ENCODE measurements at places on chromosomes 2 and 18.
A peak's percentile ranks its signal among the peaks of the same experiment; 100 is the strongest.

GRCh38 chr2:217125014-217125413 is 265.1 kb upstream of the TNP1 start:
- DNase-seq, result no peak

GRCh38 chr2:80437959-80438358 is 133.4 kb upstream of the LRRTM1 start:
- DNase-seq, result no peak

- no peak for DNase-seq
Observed at GRCh38 chr2:26848336-26849055, 564 bp downstream of the DPYSL5 start.

GRCh38 chr2:54903736-54904554 is 146.3 kb downstream of the RTN4 start:
- DNase-seq, result peak; percentile 98

DNA sequence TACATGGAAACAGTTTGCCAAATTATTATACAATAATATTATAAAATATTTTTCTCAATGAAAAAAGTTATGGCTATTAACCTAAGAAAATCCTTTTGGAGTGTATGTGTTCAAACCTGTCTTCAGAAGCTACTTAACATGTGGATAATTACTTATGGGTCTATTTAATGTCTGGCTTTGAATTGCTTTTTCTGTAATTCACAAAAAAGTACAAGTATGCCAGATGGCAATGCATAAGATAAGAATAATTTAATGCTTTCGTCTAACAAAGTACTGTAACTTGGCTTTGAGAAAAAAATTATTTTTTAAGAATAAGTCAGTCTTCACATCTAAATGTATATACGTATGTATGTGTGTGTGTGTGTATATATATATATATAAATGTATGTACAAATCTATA is 1073.0 kb downstream of the TDRD15 start:
- no peak for DNase-seq

DNA sequence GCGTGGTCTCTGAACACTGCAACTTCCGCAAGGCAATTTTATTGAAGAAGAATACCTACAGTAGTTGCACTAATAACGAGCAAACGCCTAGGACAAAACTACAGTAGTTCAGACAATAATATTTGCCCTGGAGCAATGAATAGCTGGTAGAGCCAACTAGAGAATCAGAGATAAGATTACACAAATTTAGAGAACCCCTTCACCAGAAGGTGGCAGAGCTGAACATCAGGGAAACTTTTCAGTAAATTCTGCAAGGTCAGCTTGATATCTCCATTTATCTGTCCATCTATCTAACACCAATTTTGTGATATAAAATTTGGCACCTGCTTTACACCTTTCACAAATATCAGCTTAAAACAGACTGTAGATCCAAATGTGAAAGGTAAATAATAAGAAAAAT is 43.8 kb downstream of the CDH19 start:
- peak; percentile 27 for DNase-seq

DNA sequence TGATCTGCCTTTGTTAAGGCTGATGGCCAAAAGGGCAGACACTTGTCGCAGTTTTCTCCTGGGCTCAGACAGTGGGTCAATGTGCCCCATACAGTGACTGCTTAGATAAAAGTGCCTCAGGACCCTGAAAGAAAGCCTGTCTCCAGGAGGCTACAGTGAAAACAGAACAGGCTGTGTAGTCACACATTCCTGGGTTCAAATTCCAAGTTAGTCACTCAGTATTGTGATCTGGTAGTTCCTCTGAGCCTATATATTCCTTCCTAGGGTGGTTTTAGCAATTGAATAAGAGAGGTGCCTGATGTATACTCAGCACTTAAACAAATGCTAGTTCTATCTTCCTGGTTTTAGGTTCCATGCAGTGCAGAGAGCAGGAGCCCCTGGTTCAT is 54.4 kb downstream of the RPL37A start:
- DNase-seq, result peak; percentile 78

- DNase-seq, result no peak
Observed at GRCh38 chr2:238108423-238109183, 8.5 kb downstream of the ESPNL start.

GRCh38 chr2:168521053-168521741 is 65.1 kb downstream of the CERS6 start:
- peak; percentile 51 for DNase-seq

DNA sequence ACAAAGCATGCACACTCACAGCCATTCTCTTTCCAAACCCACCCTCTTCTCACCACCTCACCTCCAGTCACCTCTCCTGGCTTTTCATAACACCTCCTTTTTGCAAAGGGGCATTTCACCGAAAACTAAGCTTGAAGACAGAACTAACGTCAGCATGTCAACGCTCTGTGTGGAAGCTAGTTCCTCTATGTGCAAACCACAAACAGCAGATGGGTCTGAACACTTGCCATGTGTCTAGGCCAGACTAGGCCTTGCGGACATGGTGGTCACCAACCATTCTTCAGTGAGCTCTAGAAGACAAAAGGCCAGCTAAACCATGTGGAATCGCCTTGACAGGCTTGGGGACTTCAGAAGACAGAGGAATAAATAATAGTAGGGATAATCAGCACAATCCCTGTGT is 148.5 kb downstream of the TXNL1 start:
- no peak for DNase-seq

DNA sequence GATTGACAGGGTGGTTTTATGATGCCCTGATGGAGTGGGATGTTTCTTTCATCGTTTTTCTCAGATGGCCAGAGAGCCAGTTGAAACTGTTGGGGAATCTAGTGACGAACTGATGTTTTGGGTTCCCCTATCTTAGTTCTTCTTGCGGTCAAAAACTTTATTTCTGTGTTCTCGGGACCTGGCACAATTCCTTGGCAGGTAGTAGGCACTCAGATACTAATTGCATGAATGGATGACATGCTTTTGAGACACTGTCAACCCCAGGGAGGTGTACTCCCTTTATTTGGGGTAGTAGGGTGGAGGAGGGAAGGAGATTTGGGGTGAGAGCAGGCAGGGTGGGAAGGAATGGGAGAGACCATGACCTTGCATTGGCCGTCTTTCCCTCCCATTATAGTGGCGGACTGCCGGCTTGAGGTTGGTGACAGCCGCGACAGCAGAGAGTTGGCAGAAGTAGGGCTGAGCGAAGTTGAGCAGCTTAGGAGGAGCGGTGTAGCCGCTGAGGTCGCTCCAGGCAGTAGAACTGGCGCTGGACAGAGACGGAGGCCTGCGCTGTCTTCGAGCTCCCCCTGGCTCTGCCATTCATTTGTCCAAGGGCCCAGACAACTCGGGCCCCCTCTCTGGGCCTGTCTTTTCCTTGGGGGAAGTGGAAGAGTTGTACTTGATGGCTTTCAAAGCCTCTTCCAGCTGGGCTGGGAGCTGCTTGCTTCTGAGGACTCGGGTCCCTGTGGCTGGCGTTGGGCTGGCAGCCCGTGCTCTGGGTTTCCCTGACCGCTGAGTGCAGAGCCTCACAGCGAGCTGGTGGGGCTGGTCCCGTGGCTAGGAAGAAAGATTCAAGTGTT is 2.6 kb downstream of the TET3 start:
- DNase-seq, result peak; percentile 71

GRCh38 chr18:63646936-63647335 is 2.9 kb upstream of the SERPINB4 start:
- DNase-seq, result no peak

DNA sequence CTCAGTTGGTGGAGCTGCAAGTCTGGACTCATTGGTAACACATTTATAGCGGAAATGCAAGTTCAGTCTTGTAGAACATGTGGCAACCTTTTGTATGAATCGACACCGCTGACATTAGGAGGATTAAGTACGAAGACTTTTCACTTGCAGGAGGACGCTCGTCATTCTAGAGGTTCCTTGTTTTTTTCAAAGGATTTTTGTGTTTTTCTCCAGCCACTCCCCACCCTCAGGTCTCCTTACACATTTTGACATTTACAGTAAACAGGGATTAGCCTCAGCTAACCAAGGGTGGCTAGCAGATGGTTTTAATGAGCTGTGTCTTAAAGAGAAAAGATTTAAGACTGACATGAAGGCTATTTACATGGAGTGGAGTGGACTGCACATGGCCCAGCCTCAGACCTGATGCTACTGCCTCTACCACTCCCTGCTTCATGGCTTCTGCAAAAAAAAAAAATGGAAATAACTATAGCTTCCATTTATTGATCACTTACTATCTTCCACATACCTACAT is 173.8 kb downstream of the TRIB2 start:
- no peak for DNase-seq

DNA sequence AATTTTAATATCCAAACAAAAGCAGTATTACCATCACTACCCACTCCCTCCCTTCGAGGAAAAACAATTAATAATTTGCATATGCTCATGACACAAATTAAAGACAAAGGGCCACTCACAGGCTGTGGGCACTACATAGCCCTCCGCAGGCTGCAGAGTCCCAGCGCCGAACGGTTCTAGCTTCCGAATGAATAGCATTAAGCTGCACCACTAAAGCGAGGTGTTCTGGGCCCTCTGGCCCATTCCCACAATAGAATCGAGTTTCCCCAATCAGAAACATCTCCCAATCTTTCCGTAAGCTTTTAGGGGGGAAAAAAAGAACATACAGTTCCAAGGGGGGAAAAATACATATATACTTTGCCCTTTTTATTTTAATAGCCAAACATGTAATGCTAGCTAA is 14.5 kb upstream of the SIX3 start:
- no peak for DNase-seq

DNA sequence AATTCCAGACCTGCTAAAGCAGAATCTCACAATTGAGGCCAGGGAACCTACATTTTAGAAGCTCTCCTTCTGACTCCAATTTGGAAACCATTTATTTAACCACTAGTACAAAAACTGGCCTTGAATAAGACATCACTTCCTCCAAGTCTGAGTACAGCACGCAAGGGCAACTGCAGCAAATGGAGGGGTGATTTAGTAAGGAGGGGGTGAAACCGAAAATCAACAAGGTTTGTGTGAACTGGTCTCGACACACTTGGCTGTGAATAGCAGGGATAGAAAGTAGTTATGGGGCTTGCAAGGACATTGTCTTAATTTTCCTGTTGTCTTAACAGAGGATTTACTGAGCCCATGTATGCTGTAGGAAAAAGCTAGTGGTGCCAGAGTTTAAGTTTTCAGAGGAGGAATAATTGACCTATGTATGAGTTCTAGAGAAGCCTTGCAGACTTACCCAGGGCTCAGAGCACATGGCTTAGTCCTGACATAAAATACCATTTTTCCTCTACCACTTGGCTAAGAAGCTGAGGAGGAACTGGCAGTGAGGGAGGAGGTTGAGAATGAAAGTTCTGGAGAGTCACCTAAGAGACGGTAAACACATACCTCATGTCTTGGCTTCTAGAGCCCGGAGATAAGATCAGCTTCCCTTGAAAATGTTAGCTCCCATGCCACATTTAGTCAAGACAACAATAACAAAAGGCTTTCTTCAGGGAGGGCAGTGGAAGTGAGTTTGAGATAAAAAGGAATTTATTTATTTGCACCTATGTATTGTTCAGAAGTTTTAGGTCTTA is 114.8 kb downstream of the SMAD2 start:
- DNase-seq, result peak; percentile 22

- peak; percentile 88 for DNase-seq
Observed at GRCh38 chr2:143802242-143802641, 673.0 kb downstream of the ARHGAP15 start.

- no peak for DNase-seq
Observed at GRCh38 chr2:190882856-190883582, 2.4 kb downstream of the GLS start.

GRCh38 chr18:51330148-51330547 is 132.7 kb upstream of the MEX3C start:
- no peak for DNase-seq

GRCh38 chr2:179788104-179788503 is 73.3 kb downstream of the ZNF385B start:
- DNase-seq, result no peak

- DNase-seq, result peak; percentile 25
Observed at GRCh38 chr18:59085797-59086196, 53.9 kb upstream of the SEC11C start.

DNA sequence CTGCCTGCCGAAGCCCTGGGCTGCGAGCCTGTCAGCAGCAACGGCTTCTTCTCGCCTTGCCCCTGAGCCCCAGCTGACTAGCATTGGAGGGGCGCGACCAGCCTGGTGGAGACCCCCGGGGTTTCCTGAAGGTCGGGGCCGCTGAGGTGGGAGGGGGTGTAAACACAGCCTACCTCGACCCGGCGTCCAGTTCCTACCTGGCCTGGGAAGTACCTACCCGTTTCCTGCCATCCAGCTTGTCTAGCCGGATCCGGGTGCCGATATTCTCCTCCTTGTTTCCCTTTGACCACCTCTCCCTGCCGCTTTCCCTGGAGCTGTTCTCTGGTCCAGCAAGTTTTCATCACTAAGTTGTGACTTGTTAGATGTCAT is 511 bp downstream of the MOB4 start:
- peak; percentile 40 for DNase-seq

DNA sequence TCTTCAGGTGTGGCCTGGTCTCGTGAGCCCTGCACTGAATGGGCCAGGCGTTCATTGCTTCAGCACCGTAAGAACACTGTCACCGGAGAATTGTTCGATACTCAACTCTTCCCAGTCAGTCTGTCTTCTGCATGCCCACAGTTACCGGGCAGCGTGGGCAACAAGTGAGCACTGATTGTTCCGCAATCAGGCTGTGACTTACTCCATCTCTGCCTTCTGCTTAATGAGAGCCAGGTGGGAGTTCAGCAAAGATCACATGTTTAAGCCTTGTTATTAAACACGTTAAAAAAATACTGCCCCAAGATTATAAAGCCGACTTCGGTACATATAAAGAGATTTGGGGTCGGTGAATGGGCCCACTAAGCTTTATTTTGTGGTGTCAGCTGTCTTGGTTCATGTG is 3.7 kb downstream of the STEAP3 start:
- DNase-seq, result no peak

DNA sequence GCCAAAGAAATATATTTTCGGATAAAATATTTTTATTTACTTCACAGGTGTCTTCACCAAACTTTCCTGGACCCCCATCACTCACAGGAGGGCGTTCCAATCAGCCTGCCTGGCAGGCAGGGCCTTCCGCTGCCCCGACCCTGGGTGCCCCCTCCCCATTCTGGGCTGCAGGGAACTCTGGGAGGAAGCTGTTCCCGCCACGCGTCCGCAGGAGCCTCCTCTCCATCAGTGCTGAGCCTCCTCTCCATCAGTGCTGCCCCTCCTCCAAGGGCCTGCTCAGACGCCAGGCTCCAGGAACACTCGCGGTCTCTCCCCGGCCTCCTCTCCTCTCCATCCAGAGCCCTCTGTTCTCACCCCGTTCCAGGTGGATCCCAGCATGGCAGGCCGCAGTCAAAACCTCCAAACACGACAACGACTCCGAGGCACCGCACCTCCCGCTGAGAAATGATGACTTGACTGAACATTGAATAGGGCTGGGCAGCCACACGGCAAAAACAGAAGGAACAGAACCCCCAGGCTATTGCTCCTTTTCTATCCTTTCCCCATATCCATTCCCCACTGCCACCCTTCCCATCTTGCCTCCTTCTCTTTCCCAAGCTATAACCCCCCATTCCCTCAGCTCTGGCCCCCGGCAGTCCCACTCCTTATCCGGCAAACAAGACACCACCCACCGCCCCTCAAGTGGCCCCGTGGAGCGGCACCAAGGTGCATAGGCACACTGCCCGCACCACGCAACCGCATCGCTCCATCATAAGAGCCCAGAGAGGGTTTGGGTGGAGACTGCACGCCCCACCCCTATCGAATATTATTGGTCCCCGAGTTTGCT is 268.6 kb upstream of the RAB6C start:
- no peak for DNase-seq

- DNase-seq, result no peak
Observed at GRCh38 chr2:126774290-126774689, 118.3 kb downstream of the GYPC start.

GRCh38 chr2:54524226-54524991 is 68.3 kb downstream of the SPTBN1 start:
- DNase-seq, result peak; percentile 84

All from iris pigment epithelial cell (primary cell).